ENCODE measurements at places on chromosomes 7 and 10.

- no peak for DNase-seq
These were observed 285.1 kb downstream of the ZEB1 start for GRCh38 chr10:31604096-31604495.

DNA sequence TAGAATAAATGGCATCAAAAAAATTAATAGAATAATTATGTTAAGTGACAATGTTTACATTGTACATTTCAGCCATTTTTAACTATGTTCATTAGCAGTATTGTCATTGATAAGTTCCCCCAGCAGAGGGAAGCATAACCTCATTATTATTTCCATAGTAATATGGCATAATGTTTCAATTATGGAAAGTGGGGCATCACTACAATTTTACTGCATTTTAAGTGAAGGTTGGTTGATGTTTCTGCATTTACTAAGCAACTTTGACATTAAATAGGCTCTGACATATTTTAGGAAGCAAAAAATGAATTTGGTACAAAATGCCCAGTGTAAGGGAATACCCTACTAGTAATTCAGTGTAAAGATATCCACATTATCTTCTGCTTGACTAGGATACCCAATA, 218.3 kb downstream of the SEMA3A start:
- DNase-seq, result peak; percentile 5

DNA sequence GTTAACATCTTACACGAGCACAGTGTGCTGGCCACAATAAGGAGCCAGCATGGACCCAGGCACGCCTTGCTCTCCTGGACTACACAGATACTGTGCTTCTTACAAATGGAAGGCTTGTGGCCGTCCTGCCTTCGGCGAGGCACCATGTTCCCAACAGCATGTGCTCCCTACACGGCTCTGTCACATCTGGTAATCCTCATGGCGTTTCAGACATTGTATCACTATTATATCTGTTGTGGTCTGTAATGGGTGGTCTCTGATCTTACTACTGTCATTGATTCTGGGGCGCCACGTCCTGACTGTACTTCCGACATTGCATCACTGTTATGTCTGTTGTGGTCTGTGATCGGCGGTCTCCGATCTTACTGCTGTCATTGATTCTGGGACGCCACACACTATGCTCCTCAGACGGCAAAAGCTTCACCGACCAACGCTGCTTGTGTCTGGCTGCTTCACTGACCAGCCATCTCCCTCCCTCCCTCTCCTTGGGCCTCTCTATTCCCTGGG, 195.4 kb downstream of the MAD1L1 start:
- no peak for DNase-seq

GRCh38 chr10:92834986-92835385, 13.3 kb upstream of the EXOC6 start:
- no peak for DNase-seq
